ENCODE measurements at places on chromosomes 2 and 18.

- no peak for DNase-seq
Measured at GRCh38 chr2:49640630-49641029, 486.3 kb upstream of the FSHR start.

DNA sequence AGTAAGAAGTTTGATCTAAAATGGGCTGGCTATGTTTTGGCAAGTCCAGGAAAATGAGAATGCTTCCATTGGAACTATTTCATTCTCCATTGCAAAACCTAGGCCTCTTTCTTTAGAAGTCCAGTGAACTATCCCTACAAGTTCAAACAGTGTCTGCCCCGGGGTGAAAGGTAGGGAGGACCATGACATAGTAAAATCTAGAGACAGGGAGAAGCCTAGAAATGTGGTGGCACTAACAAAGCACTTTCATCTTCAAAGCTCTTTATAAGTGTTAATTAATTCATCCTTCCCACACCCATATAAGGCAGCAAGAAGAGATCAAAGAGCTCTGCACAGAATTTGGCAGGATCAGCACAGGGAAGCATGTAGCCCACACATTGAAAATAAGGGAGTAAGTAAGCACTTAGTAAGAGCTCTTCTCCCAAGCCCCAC is 214.5 kb downstream of the IRS1 start:
- no peak for DNase-seq

DNA sequence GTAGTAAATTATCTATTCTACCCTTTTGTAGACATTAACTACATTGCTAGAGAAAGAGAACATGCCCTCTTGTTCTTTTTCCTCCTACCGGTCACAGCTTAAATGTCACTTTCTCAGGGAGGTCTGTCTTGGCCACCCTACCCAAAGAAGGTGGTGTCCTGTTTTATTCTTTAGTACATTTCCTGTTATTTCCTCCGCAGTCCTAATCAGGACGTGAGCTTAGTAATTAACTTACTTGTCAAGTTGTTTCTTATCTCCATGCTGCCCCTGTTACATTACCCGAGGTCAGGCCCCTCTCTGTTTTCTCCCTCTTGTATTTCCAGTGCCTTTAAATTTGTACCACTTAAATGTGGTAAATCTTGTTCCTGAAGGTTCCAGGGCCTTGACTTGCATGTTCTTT is 73.7 kb upstream of the RMDN2 start:
- DNase-seq: no peak

DNA sequence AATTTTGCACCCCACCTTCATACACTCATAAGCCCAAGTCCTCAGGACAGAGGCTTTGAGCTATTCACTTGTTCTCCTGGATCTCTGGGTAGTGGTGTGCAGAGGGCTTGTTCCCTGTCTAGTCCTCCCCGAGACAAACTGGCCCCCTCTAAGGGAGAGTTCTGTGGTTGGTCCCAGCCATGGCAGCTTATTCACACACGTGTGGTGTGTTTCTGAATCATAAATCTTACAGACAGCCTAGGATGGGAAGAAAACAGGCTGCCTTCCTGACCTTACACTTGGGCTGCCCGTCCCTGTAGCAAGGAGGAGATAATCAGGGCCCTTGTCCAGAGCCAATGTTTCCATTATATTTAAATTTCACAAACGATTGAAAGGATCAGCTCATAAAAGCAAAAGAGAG is 255.0 kb downstream of the CLIP4 start:
- no peak for DNase-seq

DNA sequence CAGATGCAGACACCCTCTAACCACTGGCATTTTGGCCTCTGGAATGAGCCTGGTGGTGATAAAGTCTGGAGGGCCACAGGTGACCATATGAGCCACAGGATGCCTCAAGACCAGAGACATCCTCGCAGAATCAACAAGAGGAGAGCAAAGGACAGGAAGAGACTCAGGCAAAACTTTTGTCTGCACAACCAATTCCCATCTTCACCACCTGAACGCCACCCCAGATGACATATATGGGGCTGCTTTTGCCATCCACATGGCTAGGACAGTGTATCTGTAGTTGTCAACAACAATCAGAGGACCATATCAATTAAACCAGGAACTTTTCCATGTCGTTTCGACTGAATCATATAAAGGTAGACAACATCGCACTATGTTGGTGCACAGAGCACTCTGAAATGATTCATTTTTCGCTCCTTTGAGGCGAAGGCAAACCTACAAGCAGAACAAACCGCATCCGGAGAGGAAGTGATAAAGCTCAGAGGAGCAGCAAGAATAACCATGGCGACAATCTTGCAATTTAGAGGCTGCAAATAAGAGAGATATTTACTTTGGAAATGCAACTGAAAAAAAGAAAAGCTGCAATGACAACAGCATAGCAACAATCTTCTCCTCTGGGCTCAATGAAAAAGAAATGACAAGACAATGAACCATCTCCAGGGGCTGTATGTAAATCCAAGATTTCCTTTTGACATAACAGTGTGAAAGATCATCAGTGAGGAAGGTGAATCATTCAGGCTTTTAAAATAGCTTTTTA is 204.5 kb downstream of the ARL4C start:
- peak; percentile 75 for DNase-seq

- DNase-seq: no peak
Measured at GRCh38 chr18:72601481-72601880, 57.3 kb upstream of the CBLN2 start.

- no peak for DNase-seq
Measured at GRCh38 chr2:119155633-119156032, 2.9 kb downstream of the C1QL2 start.

- no peak for DNase-seq
Measured at GRCh38 chr2:177433402-177433801, 40.8 kb downstream of the AGPS start.

DNA sequence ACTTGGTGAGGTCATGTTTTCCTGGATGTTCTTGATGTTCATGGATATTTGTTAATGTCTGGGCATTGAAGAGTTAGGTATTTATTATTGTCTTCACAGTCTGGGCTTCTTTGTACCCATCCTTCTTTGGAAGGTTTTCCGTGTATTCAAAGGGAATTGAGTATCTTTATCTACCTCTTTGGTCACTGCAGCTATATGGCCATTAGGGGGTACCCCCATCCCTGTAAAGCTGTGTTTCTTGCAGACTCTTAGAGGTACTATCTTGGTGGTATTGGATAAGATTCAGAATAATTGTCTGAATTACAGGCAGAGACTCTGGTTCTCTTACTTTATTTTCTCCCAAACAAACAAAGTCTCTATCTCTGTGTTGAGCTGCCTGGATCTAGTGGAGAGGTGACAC is 401.6 kb upstream of the FSIP2 start:
- no peak for DNase-seq

- no peak for DNase-seq
Measured at GRCh38 chr2:241125626-241126025, 23.5 kb upstream of the MTERF4 start.

GRCh38 chr2:240655931-240656886 is 26.5 kb downstream of the AQP12B start:
- no peak for DNase-seq

DNA sequence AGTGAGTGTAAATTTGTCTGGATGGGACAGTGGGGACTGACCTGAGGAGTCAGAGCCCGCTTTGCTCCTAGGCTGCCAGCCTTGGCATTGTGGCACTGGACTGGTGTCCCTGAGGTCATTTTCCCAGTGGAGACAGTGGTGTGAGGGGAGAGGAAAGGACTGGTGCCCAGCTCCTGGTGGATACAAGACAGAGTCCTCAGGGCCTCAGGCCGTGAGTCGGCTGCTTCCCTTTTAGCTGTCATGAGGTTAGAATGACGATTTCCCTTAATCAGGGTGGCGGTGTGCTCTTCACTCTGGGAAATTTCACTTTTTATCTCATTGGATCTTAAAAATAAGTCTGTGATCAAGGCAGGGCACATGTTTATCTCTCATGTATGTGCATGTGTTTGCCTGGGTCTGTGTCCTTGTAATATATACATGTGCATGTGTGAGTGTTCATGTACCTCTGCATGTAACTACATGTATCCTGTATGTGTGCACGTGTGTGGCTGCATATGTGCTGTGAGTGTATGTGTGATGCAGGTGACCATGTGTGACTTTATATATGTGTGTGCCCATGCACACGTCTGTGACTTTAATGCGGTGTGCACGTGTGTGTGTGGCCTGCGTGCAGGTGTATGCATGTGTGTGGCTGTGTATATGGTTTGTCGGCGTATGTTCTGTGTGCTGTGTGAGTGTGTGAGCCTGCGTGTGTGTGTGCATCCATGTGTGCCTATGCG is 55.7 kb downstream of the GLI2 start:
- DNase-seq: no peak

GRCh38 chr2:62309081-62309464 is 113.2 kb downstream of the B3GNT2 start:
- DNase-seq: no peak

GRCh38 chr18:59988098-59988706 is 88.4 kb downstream of the PMAIP1 start:
- peak; percentile 36 for DNase-seq

DNA sequence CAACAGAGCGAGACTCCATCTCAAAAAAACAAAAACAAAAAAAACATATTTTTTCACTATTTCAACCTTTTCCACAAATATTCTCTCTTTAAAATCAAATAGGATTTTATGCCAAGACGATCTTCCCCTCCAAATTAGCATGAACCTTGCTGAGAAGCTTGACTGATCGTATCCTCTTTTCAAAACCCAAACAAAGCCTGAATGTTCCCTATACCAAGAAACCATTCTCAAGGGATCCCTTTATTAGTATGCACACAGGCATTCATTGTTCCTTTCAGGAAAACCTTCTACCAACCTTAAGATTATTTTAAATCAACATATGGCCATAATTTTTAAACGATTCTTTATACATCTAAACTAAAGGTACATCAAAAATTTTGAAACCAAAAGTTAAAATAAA is 6.3 kb downstream of the SPIRE1 start:
- no peak for DNase-seq

GRCh38 chr2:240134466-240134865 is 1.6 kb downstream of the COPS9 start:
- DNase-seq: no peak

GRCh38 chr2:43327119-43327518 is 100.7 kb upstream of the ZFP36L2 start:
- DNase-seq: no peak

- DNase-seq: no peak
Measured at GRCh38 chr2:32136097-32136496, 29.6 kb upstream of the SLC30A6 start.

GRCh38 chr2:20067992-20068584 is 16.7 kb upstream of the LAPTM4A start:
- DNase-seq: no peak

DNA sequence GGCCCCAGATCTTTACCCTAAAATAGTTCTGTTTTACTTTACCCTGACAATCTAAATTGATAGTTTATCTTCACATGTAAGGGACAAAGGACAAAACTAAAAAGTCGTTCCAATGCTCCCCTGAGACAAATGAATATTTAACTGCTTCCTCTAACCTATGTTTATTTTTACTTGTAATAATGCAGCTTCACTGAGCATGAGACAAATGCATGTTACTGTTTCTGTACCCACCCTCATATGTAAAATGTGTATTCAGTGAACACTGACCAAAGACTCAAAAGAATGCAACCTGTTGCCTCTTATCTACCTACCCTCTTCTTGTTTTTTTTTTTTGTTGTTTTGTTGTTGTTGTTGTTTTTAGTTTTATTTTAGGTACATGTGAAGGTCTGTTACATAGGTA is 1570.9 kb upstream of the SLC39A10 start:
- DNase-seq: no peak

DNA sequence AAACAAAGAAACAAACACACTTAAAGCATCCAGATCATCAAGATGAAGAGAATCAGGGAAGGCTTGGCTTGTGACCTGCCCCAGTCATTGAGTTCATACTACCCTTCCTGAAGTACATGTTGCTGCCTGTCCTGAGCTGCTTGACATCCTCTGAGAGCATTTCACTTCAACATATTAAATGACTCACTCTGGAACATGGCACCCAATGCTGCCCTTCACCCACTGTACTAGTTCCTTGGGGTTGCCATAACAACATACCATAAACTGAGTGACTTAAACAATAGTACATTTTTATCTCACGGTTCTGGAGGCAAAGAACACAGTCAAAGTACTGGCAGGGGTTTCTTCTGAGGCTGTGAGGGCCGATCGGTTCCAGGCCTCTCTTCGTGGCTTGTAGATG is 371.3 kb downstream of the RNF144A start:
- no peak for DNase-seq

DNA sequence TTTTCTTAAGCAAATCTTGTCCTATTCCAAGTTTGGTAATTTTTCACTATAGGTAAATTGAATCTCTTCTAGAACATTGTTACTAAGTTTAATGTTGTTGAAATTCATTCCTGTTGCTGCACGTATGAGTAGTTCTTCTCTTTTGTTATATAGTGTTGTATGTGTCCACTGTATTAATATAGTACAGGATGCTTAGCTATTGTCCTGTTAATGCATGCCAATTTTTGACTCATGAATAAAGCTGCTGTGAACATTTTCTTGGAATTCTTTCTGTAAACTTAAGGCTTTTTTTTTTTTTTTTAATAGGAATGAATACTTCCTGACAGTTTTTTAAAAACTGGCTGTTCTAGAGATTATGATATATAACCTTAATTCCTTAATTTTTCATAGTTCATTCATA is 326.9 kb downstream of the SLC4A3 start:
- no peak for DNase-seq

GRCh38 chr2:11203480-11203879 is 48.2 kb downstream of the SLC66A3 start:
- DNase-seq: no peak

- DNase-seq: no peak
Measured at GRCh38 chr2:148244593-148245292, 223.9 kb downstream of the MBD5 start.

DNA sequence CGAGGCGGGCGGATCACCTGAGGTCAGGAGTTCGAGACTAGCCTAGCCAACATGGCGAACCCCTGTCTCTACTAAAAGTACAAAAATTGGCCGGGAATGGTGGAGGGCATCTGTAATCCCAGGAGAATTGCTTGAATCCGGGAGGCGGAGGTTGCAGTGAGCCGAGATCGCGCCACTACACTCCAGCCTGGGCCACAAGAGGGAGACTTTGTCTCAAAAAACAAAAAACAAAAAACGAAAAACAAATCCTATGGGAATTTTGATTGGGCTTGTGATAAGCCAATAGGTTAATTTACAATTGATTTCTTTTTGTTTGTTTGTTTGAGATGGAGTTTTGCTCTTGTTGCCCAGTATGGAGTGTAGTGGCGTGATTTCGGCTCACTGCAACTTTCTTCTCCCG is 24.2 kb upstream of the TOGARAM2 start:
- DNase-seq: no peak

DNA sequence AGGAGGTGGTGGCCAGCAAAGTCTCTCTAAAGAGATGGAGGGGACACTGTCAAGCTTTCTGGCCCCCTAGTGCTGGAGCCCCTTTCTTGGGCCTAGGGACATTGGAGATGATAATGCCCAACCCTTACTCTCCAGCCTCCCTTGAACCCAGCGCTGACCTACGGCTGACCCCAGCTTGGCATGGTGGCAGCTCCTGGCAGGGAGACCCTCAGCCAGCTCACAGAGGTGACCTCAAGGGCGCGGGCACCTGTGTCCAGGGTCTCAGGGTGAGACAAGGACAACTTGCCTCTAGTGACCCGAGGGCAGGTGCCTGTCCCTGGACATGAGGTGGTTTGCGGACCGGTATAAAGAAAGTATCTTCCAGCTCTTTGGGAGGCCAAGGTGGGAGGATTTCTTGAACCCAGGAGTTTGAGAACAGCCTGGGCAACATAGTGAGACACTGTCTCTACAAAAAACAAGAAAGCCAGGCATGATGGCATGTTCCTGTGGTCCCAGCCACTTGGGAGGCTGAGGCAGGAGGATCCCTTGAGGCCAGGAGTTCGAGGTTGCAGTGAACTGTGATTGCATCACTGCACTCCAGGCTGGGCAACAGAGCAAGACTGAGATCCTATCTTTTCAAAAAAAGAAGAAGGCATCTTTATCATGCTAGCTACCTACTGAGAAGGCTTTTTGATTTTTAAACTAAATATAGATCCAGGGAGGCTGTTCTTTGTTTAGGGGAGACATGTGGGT is 3.3 kb upstream of the PER2 start:
- no peak for DNase-seq
